Heart right ventricle (tissue), 16 donors: ENCODE measurements at places on chromosomes 12 and 14. TPM values are rescaled to one million over a fixed set of nuclear protein-coding genes. Genes with fewer than 3 reads are reported as not detected.

DNA sequence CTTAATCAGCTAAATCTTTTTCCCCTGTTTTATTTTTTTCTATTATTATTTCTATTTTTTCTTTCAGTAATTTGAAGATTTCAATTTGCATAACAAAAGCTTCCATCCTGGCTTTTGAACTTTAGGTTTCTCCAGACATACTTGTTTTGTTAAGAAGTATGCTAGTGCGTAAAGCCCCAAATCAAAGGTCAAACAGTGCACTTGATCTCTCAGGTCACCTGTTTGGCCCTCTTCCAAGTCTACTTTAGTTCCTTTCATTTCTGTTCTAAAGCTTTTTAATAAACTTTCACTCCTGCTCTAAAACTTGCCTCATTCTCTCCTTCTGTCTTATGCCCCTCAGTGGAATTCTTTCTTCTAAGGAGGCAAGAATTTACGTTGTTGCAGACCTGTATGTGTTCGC is 54.6 kb upstream of the ATXN7L3B start:
- no peak for DNase-seq

- DNase-seq: peak; percentile 71
Measured at GRCh38 chr12:14403711-14404196, 38.3 kb downstream of the ATF7IP start.

DNA sequence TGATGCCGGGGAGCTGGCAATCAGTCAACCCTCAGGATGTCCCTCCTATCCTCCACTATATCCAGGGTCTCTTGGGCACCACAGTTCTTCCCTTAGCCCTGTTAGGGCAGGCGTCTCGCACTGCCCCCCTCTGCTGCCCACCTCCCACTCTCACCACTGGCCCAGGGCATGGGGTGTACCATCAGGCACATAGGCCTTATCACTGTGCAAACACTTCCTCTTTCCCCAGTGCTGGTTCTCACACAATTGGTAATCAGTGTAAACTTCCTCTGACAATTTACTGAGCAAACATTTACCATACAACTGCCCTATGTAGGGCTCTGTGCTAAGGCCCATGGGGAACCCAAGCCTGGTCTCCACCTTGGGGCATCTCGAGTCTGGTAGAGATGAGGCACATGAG is 20.1 kb upstream of the TMED10 start:
- DNase-seq: no peak

Gene FZD10
- 0.07 TPM for total RNA-seq

- no peak for DNase-seq
Measured at GRCh38 chr12:30999723-31000122, 73.2 kb downstream of the TSPAN11 start.

GRCh38 chr12:12015073-12015685 is 55.6 kb upstream of the BCL2L14 start:
- DNase-seq: no peak

- no peak for DNase-seq
Measured at GRCh38 chr12:23028158-23028802, 403.3 kb downstream of the ETNK1 start.

GRCh38 chr12:13032164-13032563 is 12.0 kb upstream of the FAM234B start:
- no peak for DNase-seq

- no peak for DNase-seq
Measured at GRCh38 chr12:67362526-67362925, 93.4 kb downstream of the CAND1 start.

Gene IFT43
- total RNA-seq: 35.4 TPM

GRCh38 chr12:101439236-101439635 is 31.7 kb upstream of the ARL1 start:
- DNase-seq: no peak

- DNase-seq: no peak
Measured at GRCh38 chr14:53450871-53451270, 297.7 kb upstream of the DDHD1 start.

DNA sequence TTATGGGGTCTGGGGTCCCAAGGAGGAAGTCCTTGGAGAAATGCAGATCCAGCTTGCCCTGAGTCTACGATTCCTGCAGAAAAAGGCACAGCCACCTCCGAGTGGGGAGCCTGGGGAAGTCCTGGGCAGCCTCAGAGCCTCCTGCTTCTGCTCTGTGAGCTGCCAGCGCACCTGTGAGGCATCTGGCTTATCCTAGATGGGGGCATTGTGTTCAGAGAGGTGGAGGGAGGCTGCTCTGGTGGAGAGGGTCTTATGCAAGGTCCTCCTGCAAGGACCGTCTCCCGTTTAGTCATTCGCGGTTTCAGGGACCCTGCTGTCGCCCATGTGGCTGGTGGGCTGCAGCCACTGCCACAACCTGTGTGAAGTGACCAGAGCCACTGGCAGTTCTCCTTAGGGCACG is 53.0 kb upstream of the PRMT8 start:
- no peak for DNase-seq

Gene RASSF9
- 5.2 TPM for total RNA-seq

GRCh38 chr14:101118746-101119591 is 215.4 kb upstream of the RTL1 start:
- no peak for DNase-seq

DNA sequence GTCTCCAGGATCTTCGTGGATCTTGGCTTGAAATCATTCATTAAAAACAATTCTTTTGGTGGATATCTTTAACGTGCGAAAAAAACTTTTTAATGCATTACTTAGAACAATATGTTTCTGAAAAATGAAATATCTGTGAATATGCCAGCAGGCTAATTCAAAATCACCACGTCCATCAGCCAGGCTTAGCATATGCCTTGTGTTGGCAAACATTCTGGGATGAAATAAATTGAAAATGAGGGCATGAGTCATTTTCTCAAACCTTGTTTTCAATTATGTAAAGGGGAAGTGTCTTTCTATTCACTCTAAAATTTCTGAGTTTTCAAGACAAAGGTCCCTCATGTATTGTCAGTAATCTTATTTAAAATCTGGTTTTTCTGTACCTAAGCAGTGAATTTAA is 393.9 kb downstream of the PAWR start:
- DNase-seq: no peak

Gene PMCH
- not detected for total RNA-seq

GRCh38 chr12:124917135-124917840 is 2.8 kb upstream of the UBC start:
- peak; percentile 96 for DNase-seq

DNA sequence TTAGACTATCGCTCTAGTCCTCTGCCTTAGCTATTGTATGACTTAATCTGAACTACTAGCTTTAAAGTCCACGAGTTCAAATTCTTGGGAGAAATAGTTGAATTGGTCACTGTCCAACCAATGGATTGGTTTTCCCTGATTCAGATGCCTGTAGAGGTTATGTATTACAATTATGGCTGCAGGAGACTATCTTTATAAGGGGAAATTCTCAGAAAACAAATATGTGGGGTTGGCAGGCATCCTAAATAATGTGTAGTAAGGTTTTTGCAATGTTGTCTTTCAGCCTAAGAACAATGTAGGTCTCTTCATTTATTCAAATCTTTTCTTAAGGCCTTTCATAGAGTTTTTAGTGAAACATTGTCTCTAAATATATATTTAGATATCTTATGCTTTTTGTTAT is 26.9 kb downstream of the MYRFL start:
- no peak for DNase-seq

Gene KRT80
- total RNA-seq: 0.16 TPM

DNA sequence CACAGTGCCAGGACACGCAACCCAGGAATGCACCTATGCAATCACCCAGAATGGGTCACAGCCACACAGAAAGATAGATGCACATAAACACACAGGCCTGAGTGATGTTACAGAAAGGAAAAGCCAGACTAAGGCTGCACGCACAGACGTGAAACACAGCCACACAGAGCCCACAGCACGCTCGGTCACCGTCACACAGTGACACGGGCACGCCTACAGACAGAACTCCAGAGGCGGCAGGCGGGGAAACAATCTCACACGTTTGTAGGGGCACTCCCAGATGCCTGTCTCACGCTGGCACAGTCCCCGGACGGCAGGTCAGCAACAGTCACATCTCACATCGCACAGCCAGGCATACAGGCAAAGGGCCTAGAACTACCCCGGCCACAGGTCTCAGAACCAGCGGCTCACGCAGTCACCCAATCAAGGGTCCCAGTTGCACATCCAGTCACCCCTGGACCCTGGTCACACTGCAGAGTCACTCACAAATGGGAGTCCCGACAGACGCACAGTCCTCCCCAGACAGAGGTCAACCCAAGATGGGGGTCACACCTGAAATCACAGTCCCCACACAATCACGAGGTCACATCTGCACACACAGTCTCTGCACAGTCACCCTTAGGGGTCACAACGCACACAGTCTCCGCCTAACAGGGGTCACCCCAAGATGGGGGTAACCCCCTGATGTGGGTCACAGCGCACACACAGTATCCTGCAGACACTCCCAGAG is 790 bp downstream of the SSH1 start:
- DNase-seq: peak; percentile 79

Gene KCNK13
- total RNA-seq: 0.39 TPM

DNA sequence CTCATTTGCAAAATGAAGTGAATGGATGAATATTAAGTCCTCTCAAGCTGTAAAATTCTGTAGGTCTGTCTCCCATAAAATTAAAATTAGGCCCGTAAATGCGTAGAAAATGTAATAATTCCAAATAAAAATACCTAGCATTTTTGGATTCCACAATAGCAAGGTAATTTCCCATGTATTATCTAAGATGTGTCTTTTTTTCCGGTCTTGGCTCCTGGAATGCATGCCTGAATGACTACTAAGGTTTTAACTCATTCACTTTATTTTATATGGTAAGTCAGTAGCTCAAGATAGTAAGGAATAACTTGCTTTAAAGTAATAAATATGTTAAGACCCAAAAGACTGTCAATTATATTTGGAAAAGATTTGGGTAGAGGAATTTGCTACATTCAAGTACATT is 11.1 kb downstream of the TXNRD1 start:
- DNase-seq: no peak

Gene SYT1
- 0.15 TPM for total RNA-seq

Gene TAS2R31
- 0.38 TPM for total RNA-seq

DNA sequence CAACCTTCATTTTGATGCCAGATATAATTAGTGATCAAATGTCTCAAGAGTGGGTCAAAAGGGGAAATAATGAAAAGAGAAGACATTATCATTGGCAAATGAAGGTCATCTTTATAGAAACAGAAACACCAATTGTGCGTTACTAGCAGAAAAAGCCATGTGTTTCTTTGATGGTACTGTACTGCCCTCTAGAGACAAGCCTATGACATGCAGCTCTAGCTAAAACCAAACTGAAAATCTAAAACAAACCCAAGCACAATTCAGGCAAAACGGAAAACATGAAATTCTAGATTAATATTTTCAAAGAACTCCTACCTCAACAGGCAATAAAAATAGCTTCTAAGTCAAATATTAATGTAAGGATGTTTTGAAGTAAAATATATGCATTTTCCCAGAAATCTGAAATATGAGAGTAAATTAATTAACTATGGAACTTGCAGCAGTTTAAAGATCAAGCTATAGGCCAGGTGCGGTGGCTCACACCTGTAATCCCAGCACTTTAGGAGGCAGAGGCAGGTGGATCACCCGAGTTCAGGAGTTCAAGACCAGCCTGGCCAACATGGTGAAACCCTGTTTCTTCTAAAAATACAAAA is 115.4 kb downstream of the KLHL28 start:
- no peak for DNase-seq

DNA sequence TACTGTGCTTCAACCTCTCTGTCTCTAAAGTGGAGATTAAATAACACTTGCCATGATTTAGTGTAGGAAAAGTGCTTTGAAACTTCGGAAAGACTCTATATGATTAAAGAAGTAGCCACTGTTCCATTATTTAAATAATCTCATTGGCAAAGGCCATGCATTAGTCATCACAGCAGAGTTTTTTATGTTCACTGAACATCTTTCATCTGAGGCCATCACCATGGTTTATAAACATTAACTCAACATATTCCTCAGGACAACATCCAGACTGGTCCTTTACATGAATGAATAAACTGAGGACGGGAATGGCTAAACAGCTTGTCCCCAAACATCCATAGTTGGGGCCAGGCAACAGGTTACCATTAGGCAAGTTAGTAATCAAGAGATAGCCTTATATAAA is 124.6 kb upstream of the FRMD6 start:
- DNase-seq: no peak

Gene DLGAP5
- total RNA-seq: not detected

Gene TMEM63C
- total RNA-seq: 0.85 TPM

Gene PAX9
- not detected for total RNA-seq

Gene TMCC3
- 4.9 TPM for total RNA-seq

GRCh38 chr12:19437996-19438395 is 1.3 kb upstream of the AEBP2 start:
- DNase-seq: no peak

Gene COQ10A
- total RNA-seq: 136 TPM

Gene B4GALNT3
- 31.0 TPM for total RNA-seq

GRCh38 chr14:75591987-75592575 is 13.7 kb downstream of the FLVCR2 start:
- no peak for DNase-seq

- DNase-seq: no peak
Measured at GRCh38 chr14:102795060-102795925, 18.0 kb downstream of the TRAF3 start.

DNA sequence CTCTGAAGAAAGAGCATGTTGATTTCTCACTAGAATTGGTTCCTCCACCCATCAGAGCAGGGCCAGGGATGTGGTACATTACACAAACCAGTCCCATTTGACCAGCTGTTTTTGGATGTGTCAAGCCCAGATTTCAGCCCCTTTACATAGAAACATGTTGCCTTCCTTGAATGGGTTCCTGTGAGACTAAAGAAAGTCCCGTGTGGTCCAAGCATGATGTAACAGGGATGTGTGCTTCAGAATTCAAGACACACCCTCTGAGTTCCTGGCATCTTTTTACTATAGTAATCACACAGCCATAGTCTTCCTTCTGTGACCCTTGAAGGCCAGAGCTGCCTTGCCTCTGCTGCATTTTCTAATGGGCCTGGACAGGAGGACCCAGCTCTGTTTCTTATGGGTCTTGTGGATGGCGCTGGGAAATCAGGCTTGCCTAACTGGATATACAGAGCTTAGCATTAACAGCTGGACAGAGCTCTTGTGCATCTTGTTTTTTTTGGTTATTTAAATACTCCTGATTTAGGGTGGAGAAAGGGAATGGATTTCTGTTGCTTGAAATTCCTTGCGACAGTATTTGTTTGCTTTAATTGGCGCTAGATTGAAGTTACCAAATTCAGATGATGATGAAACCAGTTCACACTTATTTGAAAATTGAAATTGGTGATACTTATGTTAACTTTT is 341.0 kb downstream of the ZFP36L1 start:
- no peak for DNase-seq

- no peak for DNase-seq
Measured at GRCh38 chr14:69662636-69663299, 51.4 kb downstream of the SUSD6 start.

DNA sequence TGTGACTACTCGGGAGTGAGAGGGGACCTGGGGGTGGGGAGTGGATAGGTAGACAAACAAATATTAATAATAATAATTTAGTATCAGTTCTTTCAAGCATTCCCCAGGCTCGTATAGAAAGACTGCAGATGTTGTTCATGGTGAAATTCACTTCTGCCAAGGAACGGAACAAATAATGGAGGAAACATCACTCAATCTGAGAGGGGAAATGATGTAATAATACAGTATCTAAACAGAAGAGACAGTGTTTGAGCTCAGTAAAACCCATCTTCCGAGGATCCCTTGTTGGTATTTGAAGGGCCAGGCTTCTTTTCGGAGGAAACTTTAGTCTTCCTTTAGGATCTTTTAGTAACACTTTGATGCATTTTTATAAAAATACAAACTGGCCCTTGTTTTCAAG is 114.2 kb downstream of the KCNK10 start:
- no peak for DNase-seq
